Body of pancreas (tissue), 4 donors: ENCODE measurements at places on chromosomes 7 and 10. TPM values are rescaled to one million over a fixed set of nuclear protein-coding genes. Genes with fewer than 3 reads are reported as not detected.

Gene CPXM2
- total RNA-seq, result 8.2 TPM

Gene GPNMB
- 18.9 TPM for total RNA-seq

Gene THSD7A
- total RNA-seq, result 7.0 TPM

Gene C10orf143
- 3.3 TPM for total RNA-seq

Gene CAV2
- total RNA-seq, result 47.0 TPM

Gene ITGA8
- total RNA-seq, result 0.78 TPM

Gene CAMK2B
- 0.52 TPM for total RNA-seq

Gene FGL2
- total RNA-seq, result 4.3 TPM

Gene BAIAP2L1
- total RNA-seq, result 15.8 TPM

Gene CALHM2
- total RNA-seq, result 17.8 TPM

Gene KLHDC10
- 15.6 TPM for total RNA-seq

Gene GOT1
- total RNA-seq, result 7.3 TPM

Gene TMEM213
- total RNA-seq, result not detected

Gene SEC31B
- 4.3 TPM for total RNA-seq

Gene FKBP6
- not detected for total RNA-seq

Gene SLC26A3
- not detected for total RNA-seq

Gene VTI1A
- total RNA-seq, result 84.4 TPM

Gene NUDT5
- total RNA-seq, result 20.8 TPM

Gene IGF2BP3
- total RNA-seq, result 0.33 TPM

Gene CTAGE6
- not detected for total RNA-seq

Gene ATP5MK
- total RNA-seq, result 75.5 TPM

Gene IFIT2
- 1.6 TPM for total RNA-seq

Gene GJD4
- total RNA-seq, result not detected

Gene ELFN1
- 1.3 TPM for total RNA-seq

Gene DOCK1
- 44.1 TPM for total RNA-seq

Gene SPDYE1
- not detected for total RNA-seq

Gene DUSP5
- total RNA-seq, result 6.2 TPM

Gene OR2A5
- total RNA-seq, result not detected

Gene DPYSL4
- 0.52 TPM for total RNA-seq

Gene FOXI2
- total RNA-seq, result not detected

Gene ZNF22
- total RNA-seq, result 12.9 TPM

Gene UCMA
- total RNA-seq, result not detected
